ENCODE measurements at places on chromosomes 5 and 9.

- DNase-seq, result no peak
Measured at GRCh38 chr9:24242576-24242975, 303.1 kb downstream of the IZUMO3 start.

GRCh38 chr9:125932012-125932411, 184.8 kb downstream of the PBX3 start:
- no peak for DNase-seq

GRCh38 chr5:155651-156410, 35.5 kb upstream of the LRRC14B start:
- no peak for DNase-seq

GRCh38 chr9:38313421-38313820, 79.1 kb upstream of the ALDH1B1 start:
- no peak for DNase-seq

GRCh38 chr5:88765171-88765570, 117.8 kb downstream of the MEF2C start:
- DNase-seq, result no peak

GRCh38 chr5:74261866-74262265, 378.7 kb downstream of the ENC1 start:
- no peak for DNase-seq

DNA sequence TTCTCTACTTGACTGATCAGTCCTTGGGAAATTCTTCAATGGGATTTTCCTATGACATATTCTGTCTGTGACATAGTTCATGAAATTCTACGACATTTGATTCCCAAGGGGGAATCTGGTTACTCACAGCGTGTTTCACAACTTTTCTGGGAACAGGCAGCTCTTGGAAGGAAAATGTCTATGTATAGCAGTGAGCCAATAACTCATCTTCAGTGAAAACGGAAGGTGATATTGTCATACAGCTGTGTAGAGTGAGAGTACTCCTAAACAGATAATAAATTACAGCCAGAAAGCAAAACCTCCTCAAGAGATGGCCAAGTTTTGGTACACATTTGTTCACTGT, 91.4 kb downstream of the C9orf152 start:
- no peak for DNase-seq

DNA sequence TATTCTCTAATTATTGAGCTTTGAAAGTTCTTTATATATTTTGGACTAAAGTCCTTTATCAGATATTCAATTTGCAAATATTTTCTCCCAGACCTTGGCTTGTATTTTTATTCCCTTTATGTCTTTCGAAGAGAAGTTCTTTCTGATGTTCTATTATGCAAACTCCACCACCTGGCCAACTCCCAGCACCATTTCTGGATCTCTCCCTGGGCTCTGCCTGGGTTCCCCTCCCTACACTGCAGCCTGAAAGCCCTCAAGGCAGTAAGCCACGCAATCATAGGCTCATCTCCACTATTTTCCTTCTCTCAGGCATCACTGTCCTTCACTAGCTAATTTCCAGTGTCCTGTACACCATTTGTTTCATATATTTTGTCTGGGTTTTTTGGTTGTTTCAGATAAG, 76.1 kb downstream of the GRAMD2B start:
- no peak for DNase-seq

- no peak for DNase-seq
Measured at GRCh38 chr9:123387686-123388085, 31.7 kb downstream of the CRB2 start.

- no peak for DNase-seq
Measured at GRCh38 chr5:30843541-30843940, 349.9 kb upstream of the CDH6 start.

DNA sequence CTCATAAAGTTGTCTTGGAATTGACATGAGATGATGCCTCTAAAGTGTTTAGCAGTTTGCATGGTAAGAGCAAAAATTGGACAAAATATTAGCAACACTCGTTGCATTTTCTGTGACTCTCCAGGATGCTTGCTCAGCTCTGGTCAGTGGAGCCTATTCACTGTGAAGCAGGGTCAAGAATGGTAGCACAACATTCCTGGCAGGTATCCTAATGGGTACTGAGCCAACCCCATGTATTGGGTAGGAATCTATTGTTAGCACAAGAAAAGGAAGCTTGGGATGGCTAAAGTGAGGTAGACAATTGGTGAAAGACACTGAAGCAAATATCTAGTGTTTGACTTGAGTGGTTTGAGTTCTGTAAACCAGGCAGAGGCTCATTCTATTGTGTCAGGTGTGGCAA, 10.4 kb upstream of the ACTBL2 start:
- DNase-seq, result peak; percentile 29

GRCh38 chr5:147017621-147018020, 139.1 kb upstream of the PPP2R2B start:
- no peak for DNase-seq

DNA sequence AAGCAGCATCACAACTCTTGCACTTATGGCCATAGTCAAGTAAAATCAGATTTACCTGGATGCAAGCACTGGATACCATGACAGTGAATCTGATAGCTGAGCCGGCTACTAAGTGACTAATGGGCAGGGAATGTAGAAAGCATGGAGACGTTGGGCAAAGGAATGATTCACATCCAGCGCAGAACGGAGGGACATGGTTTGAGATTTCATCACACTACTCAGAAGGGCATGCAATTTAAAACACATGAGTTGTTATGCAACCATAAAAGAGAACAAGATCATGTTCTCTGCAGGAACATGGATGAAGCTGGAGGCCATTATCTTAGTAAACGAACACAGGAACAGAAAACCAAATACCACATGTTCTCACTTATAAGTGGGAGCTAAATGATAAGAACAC, 169.1 kb upstream of the PIK3R1 start:
- DNase-seq, result peak; percentile 34

DNA sequence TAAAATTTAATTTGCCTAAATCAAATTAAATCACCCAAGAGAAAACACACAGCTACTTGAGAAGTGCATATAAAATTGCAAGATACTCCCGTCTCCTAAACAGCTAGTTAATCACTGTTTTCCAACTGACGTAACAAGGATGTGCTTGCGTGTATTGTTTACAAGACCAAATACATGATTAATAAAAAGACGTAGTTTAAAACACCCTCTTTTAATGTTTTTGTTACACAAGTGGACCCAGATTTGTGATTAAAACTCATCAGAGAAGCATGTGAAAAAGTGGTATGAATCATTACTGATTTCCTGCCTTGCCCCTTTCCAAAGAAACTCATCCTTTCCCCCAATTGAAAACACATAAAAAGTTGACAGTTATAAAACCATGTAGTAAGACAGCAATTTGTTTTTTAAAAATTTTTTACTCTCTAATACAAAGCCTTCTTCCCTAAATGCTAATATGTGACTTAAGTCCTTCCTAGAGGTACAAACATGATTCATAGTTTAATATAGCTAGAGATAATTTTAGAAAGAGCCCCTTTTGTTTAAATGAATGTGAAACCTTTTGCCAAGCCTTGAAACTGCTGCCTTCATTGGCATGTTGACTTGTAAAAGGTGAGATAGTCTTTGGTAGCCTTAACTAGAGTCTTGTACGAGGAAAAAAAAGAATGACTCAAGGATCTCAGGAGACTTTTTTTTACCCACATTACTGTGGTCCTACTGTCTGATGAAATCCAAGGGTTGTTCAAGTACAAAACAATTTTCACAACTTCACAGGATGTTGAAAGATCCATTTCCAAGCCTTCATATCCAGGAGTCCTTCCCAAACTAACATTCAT, 61.4 kb upstream of the FST start:
- DNase-seq, result peak; percentile 51

DNA sequence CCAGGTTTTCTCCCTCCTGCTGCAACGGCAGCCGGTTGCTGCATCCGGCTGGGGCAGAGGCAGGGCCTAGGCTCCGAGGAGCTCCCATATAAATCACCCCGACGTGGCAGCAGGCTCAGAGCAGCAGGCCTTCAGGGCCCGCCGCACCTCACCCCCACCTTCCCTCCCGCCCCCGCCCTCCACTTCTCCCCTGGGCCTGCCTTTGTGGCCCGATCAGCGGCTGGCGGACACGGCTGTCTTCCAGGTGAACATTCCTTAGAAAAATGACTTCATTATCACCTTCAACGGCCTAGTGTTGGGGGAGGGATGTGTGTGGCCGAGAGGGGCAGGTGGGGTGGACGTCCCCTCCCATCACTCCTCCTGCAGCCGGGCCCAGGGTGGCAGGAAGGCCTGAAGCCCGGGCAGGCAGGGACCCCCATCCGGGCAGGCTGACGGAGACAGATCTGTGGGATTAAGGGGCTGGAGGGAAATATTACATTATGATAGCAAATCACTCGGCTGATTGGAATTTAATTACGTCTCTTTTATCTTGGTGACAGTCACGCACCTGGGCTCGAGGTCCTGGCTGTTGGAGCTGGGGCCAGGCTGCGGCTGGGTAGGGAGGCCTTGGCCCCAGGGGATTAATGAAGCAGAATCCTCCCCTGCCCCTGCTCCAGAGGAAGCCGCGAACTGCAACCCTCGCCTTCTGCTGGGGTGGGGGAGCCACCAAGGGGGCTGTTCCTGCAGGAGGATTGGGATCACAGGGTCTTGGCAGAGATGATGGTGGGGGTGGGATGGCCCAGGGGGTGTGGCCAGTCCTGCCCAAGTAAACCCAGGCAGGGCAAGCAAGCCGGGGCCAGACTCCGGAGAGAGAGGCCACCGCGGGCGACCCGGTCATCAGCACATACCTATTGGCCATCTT, 38.4 kb upstream of the RXRA start:
- no peak for DNase-seq

DNA sequence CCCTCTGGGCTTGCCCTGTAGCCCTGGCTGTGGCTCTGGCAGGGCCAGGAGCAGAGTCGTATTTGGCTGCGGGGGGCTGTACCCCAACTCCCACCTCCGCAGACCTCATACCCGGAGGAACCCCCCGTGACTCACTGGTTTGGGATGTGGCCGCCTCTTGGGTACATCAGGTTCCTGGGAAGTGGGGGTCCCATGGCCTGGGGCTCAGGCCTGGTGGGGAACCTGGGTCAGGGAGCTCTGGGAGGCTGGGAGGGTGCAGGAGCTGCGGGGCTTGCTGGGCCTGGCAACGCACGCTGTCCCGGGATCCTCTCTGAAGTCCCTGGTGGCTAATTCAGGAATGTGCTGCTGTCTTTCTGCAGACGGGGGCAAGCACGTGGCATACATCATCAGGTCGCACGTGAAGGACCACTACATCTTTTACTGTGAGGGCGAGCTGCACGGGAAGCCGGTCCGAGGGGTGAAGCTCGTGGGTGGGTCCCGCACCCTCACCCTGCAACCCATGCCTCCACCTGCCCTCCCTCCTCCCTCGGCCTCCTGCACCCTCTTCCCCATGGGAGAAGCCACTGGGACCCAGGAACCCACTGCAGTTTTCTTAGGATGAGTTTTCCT, 2.4 kb downstream of the LCN1 start:
- no peak for DNase-seq

GRCh38 chr9:90967145-90967538, 165.5 kb downstream of the SYK start:
- no peak for DNase-seq

DNA sequence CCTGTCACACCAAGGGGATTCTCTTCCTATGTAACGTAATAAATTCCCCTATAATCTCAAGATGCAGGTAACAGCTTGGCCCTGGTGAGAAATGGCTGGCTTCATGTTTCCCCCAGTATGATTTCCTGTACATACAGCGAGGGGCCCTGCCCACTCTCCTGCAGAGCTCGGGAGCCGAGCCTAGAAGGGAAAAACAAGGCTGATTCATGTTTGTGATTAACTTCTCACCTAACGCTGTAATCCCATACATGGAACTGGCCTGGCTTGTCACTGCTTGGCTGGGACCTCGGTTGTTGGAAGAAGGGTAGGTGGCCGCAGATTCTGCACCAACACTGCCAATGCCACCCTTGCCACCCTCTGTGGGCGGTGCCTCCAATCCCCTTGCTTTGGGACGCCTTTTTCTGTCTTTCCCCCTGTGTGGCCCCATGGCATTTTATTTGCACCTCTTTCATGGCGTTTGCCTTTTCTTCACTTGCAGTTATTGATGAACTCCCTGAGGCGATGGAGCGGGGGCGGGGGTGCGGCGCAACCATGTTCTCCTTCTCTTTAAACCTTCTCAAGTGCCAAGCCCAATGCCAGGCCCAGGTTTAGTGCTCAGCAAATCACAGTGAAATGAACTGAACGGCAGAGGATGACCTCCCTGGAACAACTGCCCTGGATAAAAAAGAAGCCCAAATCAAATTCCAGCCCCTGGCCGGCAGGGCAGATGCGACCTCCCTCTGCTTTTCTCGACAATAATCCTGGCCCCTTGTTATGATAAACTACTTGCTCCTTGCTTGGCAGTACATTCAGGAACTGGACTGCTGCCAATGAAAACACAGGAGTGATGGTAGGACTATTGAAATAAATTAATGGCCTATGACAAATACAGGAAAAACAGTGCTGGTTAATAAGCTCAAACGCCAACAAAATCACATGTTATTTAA, 108.1 kb downstream of the TMEM174 start:
- peak; percentile 79 for DNase-seq

GRCh38 chr5:41747301-41747700, 122.9 kb downstream of the OXCT1 start:
- no peak for DNase-seq

- no peak for DNase-seq
Measured at GRCh38 chr9:25861421-25861820, 183.2 kb upstream of the TUSC1 start.

DNA sequence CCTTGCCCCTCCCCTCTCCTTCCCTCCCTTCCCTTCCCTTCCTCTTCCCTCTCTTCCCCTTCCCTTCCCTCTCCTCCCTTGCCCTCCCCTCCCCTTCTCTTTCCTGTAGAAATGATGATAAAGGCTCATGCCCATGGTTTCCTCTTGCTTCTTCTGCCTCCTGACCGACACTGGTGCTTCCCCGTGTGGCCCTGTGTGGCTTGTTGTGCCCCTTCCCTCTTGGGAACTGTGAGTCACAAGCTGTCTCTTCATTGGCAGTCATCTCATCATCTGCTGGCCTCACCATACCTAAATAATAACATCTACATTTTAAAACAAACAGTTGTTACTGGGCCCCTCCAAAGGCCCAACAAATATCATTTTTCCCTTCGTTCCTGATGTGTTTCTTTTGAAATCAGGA, 11.7 kb upstream of the CARNMT1 start:
- DNase-seq, result no peak

DNA sequence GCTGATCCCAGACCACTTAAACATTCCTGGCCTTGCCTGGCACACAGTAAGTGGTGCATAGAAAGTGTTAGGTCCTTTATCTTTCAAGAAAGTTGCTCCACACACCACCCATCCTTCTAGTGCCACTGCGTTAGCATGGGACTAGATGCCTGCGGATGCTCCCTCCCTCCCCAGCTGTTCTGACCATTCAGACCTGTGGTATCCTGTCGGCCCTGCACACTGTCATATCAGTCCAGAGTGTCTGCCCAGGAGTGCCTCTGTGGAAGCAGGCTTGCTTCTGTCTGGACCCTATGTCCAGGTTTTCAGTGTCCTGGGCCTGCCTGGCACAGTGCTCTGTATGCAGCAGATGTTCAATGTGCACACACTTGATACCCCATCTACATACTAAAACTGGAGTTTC, 38.3 kb upstream of the SMU1 start:
- DNase-seq, result no peak

DNA sequence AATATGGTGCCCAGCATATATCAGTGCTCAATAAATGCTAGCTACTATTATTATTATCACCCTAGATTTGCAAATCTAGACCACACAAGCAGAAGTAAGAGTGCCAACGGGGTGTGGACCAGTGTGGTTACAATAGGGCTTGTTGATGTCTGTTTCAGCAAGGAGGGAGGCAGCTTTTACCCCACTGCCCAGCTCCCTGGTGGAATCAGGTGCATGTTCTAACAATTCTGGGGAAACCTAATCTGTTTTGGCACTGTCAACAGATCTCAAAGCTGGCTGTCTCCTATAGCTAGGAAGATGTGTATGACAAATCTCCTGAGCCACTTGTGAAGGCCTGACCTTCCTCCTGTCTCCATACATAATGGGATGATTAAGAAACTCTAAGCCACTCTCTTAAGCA, 5.7 kb downstream of the TGFBI start:
- DNase-seq, result no peak
